ENCODE measurements at places on chromosomes 16 and 17.

DNA sequence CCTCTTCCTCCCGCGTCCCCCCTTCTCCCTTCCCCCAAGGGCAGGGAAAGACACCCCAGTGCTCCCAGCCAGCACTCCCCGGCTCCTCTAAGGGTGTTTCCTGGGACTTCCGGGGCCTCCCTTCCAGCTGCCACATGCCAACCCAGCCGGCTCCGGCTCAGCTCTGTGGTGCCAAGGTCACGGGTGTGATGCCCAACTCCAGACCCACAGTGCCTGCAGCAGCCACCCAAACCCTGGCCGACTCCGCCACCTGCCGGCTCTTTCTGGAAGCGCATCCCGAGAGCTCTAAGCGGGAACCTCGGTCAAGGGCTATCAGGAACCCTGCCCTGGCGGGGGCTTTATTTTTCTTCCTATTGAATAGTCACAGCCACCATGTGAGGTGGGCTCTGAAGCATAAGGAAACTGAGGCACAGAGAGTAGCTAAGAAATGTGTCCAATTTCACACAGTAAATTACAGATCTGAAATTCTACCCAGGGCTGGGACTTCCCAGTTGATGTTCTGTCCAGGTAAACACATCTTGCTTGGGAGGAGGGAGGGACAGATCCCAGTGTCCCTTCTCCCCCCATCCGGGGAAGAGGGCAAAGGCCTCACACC lies 3.3 kb upstream of the PPP1R1B start:
- peak; percentile 82 for DNase-seq

GRCh38 chr17:8441690-8442089 lies 6.0 kb downstream of the NDEL1 start:
- no peak for DNase-seq

- no peak for DNase-seq
Measured at GRCh38 chr17:66310528-66311148, 8.2 kb downstream of the PRKCA start.

DNA sequence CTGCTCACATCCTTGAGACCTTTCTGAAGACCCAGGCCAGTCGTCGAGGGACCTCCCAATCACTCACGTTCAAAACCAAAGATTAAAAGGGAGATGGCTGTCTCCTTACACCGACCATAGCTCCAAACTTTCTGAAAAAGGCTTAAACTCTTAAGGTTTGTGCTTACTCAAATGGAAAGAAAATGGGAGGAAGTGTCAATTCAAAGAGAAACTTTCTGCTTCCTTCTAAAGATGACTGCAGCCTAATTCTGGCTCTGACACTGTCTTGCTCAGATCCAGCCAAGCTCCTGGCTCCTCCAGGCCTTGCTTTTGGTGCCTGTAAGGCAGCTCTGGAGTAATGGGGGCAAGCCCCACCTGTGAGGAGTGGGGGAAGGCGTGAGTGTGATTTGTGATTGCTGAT lies 54.9 kb upstream of the WSB1 start:
- DNase-seq: no peak

DNA sequence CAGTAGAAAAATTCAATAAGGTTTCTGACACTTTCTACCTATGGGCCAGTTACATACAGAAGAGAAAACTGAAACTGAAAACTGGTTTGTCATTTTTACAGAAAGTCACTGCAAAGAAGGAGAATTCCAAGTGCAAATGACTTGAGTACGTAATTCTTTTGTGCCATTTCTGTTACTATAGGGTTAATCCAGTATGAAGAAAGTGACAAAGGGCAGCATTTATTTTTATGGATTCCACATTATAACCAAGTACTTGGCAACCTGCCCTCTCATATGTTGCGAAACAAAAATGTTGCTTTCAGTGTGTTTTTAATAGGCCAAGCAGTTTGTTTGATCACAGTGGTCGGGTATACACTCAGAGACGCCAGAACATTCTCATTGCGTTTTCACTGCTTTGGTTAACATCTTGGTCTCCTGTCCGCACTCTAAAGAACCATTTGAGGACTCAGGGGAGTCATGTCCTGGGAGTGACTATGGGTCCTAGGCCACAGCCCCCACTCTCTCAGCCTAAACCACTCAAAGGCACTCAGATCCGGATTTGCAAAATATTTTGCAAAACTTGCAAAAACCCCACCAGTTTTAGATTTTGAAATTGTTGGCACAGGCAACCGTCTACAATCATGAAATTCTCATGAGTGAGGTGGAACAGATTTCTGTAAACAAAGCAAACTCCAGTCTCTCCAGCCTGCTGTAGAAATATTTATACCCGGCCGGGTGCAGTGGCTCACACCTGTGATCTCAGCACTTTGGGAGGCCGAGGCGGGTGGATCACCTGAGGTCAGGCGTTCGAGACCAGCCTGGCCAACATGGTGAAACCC lies 15.4 kb upstream of the HELZ start:
- no peak for DNase-seq

- no peak for DNase-seq
Measured at GRCh38 chr16:79776243-79776847, 175.8 kb upstream of the MAF start.
